ENCODE measurements at places on chromosomes 6 and 20. TPM values are rescaled to one million over a fixed set of nuclear protein-coding genes. Genes with fewer than 3 reads are reported as not detected.

GRCh38 chr6:35603326-35604202, 85.2 kb downstream of the FKBP5 start:
- no peak for DNase-seq

The NCOA6 gene
- total RNA-seq = 12.7 TPM

GRCh38 chr20:18091623-18092022, 33.9 kb upstream of the OVOL2 start:
- no peak for DNase-seq

DNA sequence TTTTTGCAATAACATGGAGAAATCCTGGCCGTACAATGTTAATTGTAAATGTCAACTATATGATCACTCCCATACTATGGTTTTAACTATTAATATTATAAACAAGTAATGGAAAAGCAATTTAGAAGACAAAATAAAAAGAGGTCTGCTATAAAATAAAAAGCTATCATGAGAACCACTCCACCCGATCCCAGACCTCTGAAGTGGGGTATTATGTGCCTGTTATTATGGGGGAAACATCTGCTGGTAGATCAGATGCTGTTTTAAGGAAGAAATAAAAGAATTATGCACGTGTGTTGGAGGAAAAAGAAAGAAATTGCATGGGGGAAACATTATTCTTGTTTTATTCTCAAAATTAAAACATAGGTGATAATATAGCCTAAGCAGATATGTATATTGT, 615.7 kb upstream of the ARID1B start:
- DNase-seq = no peak

The BTN1A1 gene
- total RNA-seq = not detected

The BMP7 gene
- not detected for total RNA-seq

GRCh38 chr20:23241416-23241815, 109.2 kb upstream of the NXT1 start:
- DNase-seq = no peak

The HLA-DMA gene
- 2.2 TPM for total RNA-seq

DNA sequence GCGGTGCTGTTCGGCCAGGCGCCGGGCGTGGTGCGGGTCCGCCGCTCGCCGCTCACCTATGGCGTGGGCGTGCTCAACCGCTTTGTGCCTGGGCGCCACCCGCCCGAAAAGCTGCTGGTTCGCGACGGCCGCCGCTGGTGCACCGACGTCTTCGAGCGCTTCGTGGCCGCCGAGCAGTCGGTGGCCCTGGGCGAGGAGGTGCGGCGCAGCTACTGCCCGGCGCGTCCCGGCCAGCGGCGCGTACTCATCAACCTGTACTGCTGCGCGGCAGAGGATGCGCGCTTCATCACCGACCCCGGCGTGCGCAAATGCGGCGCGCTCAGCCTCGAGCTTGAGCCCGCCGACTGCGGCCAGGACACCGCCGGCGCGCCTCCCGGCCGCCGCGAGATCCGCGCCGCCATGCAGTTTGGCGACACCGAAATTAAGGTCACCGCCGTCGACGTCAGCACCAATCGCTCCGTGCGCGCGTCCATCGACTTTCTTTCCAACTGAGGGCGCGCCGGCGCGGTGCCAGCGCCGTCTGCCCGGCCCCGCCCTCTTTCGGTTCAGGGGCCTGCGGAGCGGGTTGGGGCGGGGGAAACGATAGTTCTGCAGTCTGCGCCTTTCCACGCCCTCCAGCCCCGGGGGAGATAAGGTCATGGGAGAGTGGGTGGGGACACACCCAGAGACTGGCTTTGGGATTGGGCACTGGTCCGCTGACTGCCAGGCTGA, 15.7 kb downstream of the ADISSP start:
- DNase-seq = no peak

GRCh38 chr6:160041608-160042007, 72.7 kb downstream of the IGF2R start:
- peak; percentile 82 for DNase-seq

The ABHD16B gene
- not detected for total RNA-seq

DNA sequence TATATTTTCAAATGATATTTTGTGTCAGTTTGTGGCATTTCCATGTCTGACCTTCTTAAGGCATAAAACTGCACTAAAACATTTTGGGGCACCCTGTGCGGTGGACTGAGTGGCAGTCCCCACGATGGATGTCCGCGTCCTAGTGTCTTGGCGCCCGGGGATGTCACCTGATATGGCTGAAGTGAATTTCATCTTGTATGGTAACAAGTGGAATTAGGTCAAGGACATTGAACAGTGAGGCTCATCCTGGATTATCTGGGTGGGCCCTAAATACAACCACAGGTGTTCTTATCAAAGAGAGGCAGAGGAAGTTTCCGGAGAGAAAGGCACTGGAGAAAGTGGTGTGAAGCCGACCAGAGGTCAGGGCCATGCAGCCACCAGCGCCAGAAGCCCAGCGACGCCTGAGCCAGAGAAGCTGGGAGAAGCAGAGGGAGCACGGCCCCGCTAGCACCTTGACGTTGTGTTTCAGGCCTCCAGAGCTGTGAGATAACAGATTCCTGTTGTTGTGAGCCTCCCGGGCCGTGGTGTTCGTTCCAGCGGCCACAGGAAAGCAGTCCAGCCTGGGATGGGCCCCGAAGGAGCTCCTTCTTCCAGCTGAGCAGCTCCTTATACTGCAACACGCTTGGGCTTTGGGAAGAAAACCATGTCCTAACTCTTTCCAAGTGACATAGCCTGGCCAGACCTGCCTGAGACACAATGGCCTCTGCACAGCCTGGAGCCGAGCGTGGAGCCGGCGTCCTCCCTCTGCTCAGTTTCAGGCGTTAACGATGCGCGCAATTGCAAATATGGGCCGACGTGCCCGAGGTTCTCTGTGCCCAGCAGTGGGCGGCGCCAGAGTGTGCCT, 22.5 kb downstream of the THBS2 start:
- DNase-seq = no peak
